ENCODE measurements at places on chromosomes 6 and 20.

- no peak for DNase-seq
Measured at GRCh38 chr20:42123981-42124473, 505.9 kb upstream of the CHD6 start.

DNA sequence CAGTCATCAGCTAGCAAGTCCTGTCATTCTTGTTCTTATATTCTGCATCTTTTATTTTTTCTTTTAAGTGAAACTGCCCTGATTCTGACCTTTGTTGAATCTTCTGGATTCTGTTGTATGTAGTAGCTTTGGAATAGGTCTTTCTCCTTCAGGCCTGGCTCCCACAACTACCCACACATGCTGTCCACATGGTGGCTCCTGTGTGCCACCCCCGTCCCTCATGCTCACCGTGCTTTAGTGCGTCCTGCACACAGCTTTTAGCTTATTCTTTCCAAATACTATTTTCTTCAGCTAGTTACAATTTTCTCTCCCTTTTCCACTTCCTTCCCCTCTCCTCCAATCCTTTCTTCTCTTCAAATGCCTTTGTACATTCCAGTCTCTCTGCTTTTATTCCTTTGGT is 61.8 kb downstream of the CTNNBL1 start:
- no peak for DNase-seq

DNA sequence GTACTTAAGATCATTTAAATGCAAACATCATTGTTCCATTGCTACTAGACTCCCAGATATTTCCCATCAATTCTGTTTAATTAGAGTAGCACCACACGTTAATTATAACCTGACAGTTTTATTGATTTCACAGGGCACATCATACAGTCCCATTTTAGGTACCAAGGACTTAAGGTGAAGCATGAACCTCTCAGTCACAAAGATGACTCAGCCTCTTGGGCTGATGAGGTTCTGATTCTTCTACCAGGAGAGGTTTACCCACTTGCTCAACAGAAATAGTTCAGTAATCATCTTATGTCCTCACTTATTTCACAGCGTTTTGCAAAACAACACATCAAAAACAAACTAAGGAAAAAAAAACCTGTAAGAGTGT is 98.5 kb downstream of the HIVEP2 start:
- no peak for DNase-seq

- DNase-seq, result no peak
Measured at GRCh38 chr6:110387986-110388385, 27.4 kb downstream of the DDO start.

GRCh38 chr6:159788276-159788675 is 1.1 kb downstream of the TCP1 start:
- no peak for DNase-seq

DNA sequence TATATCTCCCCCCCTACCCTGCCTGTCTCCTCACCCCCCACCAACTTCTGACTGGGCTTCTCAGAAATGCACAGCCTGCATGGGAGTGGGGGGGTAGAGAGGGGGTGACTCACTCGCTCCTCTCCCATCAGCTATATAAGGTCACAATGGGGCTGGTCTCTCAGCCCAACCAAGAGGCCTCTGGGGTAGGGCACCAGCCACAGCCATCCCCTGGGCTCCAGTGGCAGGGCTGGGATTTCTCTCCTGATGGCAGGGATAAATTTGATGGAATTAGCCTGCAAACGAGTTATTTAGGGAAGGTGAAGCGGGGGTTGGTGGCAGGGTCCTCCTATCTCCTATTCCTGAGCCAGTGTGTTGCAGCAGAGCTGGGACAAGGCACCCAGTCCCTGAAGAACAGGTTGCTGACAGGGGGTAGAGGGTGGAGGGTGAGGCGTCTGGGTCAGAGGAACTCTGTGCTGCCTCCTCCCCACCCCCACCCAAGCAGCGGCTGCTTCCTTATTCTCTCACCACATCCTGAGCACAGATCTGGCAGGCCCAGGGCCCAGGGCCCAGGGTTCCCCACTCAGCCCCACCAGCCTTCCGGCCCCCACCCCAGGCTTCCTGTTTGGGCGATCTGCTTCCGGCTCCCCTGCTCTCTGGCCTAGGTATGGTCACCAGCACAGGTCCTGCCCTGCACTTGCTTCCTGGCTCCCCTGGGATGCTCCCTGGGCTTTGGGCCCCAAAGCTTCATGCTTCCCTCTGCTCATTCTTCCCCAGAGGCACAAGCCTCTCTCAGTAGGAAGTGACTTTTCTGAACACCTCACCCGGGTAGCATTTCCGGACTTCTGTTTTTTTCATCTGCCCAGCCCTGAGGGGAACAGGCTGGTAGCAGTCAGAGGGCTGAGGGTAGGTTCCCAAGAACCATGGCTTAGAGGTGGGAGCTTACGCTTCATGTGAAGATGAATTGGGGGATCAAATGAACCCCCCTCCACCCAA is 4.0 kb downstream of the PPP1R18 start:
- no peak for DNase-seq

DNA sequence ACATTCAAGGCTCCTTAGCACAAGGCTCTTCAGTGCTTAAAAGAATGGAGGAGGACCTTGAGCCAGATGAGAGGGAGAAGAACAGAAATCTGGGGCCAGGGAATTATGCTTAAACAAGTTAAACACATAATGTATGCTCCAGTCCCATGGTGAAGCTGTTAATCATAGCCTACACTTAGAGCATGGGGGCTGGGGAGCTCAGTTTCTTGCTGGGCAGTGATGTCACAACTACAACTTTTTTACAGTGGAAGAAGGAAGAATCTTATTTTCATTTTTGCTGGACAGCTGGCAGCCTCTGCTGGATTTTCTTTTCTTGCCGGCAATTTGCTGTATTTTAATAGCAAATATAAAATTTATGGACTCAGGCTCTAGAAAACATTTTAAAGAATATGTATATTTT is 432.5 kb downstream of the CD109 start:
- DNase-seq, result no peak

- no peak for DNase-seq
Measured at GRCh38 chr6:74651948-74652842, 553.7 kb downstream of the COL12A1 start.

DNA sequence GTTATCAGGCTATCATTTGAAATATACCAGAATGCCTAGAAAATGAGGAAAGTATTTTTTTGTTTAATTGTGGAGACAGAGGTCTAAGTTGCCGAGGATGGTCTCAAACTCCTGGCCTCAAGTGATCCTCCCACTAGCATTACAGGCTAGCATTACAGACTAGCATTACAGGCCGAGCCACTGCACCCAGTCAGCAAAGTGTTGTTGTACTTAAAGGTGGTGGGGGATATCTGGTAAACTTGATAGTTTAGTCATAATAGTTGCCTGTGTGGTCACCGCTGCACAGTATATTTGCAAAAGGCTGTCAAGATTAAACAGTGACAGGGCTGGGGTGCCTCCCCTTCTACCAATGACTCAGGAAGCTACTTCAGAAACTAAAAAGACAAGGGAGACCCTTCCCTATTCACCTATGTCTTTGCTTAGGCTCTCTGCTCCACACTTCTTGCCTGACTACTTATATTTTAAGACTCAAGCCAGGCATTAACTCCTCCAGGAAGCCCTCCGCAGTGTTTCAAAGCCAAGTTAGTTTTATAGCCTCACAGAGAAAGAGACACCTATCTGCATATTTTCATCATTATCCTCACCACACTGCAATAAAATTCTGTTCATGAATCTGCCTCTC is 3.1 kb upstream of the AKIRIN2 start:
- DNase-seq, result no peak

GRCh38 chr6:169189686-169190085 is 64.0 kb downstream of the THBS2 start:
- DNase-seq, result no peak

DNA sequence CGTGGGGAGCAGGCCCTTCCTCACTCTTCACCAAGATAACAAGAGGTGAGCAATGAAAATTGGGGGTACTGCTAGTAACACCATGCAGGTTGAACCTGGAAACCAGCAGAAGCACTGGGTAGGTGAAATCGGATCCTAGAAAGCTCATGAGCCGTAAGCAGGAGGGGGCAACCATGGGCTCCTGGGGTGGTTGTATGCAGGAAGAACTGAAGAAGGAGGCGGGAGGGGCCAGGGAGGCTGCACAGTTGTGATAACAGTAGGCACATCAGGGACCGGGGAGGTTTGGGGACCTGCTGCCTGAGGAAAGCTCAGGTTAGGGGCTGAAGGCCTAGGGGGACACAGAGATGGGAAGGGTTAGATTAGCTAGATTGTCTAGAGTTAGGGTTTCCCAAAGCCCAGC is 5.6 kb upstream of the LY6G5C start:
- no peak for DNase-seq

DNA sequence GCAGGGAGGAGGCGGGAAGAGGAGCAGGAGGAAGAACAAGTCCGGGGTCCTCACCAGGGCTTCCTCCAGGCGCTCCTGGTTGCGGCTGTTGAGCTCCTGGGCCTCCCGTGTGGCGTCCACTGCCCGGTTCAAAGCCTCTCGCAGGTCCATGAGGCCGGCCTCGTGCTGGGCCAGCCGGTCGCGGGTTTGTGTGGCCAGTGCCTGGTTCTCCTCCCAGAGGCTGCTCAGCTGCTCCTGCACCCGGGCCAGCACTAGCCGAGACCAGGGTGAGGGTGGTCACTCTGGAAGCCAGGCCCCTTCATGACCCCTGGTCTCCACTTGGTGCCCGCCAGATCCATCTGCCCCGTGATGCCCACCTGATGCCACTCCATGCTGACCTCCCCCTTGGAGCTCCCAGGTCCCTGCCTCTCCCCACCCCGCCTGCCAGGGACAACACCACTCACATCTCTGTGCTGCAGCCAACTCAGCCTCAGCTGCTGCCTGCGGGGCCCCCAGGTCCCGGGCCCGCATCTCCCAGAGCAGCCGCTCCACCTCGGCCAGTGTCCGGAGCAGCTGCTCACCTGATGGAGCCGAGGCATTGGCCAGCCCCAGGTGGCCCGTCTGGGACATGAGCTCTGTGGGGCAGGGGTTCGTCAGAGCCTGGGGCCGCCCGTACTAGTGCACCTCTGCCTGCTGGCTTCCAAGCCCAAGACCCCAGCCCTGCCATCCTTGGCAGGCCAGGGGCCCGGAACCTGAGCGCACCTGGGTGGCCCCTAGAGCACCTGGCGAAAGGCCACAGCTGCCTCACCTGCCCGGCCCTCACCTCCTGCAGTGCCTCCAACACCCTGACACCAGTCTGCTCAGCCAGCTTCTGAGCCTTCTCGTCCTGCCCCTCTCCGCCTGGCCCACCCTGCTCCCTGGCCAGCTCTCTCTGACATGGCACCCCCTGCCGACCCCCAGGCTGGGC is 15.9 kb downstream of the ADRM1 start:
- no peak for DNase-seq

- no peak for DNase-seq
Measured at GRCh38 chr6:104957301-104958177, 632 bp downstream of the LIN28B start.

GRCh38 chr6:128663238-128663637 is 142.8 kb upstream of the PTPRK start:
- DNase-seq, result no peak

DNA sequence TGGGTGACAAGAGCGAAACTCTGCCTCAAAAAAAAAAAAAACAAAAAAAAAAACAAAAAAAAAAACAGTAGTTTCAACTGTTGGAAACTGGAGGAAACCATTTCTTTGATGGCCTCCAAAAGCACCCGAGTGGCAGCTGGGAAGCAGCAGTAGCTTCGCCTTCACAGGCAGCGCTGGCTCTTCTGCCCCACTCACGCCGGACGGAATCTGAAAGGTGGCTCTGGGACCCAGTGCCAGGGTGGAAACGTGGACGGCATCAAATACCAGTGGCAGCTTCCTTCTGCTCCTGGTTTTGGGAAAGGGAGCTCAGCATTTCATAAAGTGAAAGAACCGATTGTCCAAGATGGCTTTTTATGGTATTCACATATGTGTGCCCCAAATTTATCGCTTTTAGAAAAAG is 159.4 kb downstream of the SMOC2 start:
- no peak for DNase-seq

GRCh38 chr6:54262971-54263370 is 45.3 kb upstream of the TINAG start:
- no peak for DNase-seq

DNA sequence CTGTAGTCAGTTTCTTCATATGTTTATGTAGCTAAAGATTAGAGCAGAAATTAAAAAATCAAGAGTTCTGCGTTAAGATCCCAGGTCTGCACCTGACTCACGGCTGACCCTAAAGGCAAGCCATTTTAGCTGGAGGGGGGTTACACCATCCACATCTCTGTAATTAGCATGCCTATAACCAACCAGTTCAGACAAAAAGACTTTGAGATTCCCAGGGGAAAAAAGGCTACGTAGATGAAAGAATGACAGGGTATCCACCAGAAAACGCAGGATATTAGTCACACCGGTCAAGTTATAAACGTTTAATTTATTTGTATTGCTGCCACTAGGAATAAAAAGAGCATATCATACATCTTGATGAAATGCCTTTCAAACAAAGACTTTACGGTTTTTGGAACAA is 299.1 kb downstream of the FOXC1 start:
- no peak for DNase-seq

DNA sequence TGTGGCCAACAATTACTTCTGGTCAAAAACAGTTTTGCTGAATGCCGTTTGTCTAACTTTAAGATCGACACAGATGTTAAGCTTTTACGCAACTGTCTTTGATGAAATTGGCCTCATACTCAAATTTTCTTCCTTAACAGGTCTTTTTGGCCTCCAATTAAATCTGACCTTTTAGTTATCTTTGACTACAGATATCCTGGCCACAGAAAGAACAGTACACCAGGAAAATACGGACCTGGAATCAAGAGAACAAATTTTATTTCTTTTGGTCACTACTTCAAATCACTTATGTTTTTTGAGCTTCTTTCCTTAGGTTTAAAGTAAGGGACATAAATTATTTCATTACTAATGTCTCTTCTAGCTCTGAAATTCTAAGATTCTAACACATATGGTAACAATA is 49.8 kb downstream of the IBTK start:
- no peak for DNase-seq

DNA sequence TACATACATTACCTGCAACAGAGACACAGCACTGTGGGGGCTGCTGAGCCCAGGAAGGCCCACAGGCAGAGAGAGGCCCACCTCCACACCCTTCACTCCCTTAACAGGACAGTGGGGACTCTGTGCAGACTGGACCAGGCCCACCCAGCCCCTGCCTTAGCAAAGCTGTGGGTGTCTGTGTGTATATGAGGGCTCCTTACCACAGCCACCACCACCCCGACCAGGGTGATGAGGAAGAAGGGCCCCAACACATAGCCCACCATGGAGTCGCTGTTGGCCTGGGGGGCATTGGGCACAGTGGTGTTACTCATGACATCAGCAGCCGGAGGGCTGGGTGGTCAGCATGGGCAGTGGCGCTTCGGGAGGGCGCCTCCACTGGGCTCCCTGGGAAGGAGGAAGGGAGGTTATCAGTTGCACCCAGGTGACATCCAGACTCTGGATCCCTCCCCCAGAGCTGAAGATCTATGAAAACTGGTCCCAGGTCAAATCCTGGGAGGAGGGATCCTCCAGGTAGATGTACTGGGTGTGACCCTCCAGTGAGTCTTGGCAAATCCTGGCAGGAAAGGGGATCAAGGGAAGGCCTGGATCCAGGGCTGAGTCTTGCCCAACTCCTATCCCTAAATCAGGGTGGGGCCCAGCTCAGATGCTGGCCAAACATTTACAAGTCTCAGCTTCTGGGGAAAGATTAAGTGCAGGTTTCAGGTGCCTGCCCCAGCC is 1.2 kb downstream of the SMIM29 start:
- DNase-seq, result no peak
